Stimulated activated naive CD8-positive, alpha-beta T cell treated with anti-CD3 and anti-CD28 coated beads, Interleukin-15, amount 100 ng/mL, for 72 hours (primary cell): ENCODE measurements at places on chromosomes 2 and 18.

- no peak for DNase-seq
These were observed 61.1 kb upstream of the UGP2 start for GRCh38 chr2:63780518-63781155.

GRCh38 chr2:7041421-7041820 lies 124.2 kb downstream of the RNF144A start:
- no peak for DNase-seq

DNA sequence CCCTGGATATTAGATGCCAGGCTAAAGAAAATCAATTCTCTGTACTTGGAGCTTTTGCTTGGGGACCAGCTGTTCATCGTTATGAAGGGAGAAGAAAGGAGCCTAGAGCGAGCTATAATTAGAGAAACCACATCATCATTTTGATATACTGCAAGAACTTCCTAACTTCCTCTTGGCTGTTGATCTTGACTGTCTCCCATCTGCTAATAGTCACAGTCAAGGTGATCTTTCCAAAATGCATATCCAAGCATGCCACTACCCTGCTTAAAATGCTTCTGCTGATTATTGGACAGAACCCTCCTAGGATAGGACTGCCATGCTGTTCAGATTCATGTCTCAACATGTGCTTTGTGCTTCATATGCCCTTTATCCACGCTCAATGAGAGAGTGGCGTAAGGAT lies 54.8 kb downstream of the RAPGEF4 start:
- DNase-seq = no peak

DNA sequence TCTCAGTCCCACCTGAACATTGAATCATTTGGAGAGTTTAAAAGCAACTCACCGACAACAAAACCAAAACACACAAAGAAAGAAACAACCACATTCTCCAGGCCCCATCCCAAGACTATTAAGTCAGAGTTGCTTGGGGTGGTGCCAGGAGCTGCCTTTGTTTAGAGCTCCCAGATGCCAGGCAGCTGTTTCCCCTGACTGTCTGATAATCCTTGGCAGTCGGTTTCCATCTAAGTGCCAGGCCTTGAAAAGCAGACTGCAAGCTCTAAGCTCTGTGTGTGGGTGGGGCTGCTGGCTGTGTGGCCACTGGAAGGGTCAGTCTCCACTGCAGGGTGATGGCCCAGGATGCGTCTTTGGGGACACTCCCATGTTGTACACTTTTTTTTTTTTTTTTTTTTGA lies 255.3 kb upstream of the AGAP1 start:
- no peak for DNase-seq

GRCh38 chr2:175004730-175004979 lies 526 bp downstream of the CHN1 start:
- no peak for DNase-seq
